SJSA1 (cell line): ENCODE measurements at places on chromosomes 2 and 18. TPM values are rescaled to one million over a fixed set of nuclear protein-coding genes. Genes with fewer than 3 reads are reported as not detected.

Gene UNC80
- total RNA-seq: not detected in 2 replicates

Gene SERPINB11
- not detected in 2 replicates for total RNA-seq

Gene ANKRD30BL
- total RNA-seq: not detected in 2 replicates

Gene IL36G
- not detected in 2 replicates for total RNA-seq

Gene UGT1A9
- total RNA-seq: not detected in 2 replicates

Gene NAGK
- 35.8 and 48.0 TPM in 2 replicates for total RNA-seq

Gene ANTXR1
- 19.4 and 30.8 TPM in 2 replicates for total RNA-seq

Gene NYAP2
- not detected in 2 replicates for total RNA-seq

Gene DNAJC5G
- not detected in 2 replicates for total RNA-seq

Gene TUBA3E
- not detected in 2 replicates for total RNA-seq

Gene PRKCE
- 43.3 and 52.2 TPM in 2 replicates for total RNA-seq

Gene KYNU
- total RNA-seq: not detected in 2 replicates

Gene APOB
- not detected in 2 replicates for total RNA-seq

Gene FSHR
- not detected in 2 replicates for total RNA-seq
